ENCODE measurements at places on chromosomes 11 and 22.
A peak's percentile ranks its signal among the peaks of the same experiment; 100 is the strongest.

GRCh38 chr11:69272831-69273485, 21.0 kb upstream of the MYEOV start:
- DNase-seq: no peak

- no peak for DNase-seq
Observed at GRCh38 chr22:23113067-23113846, 28.5 kb downstream of the RSPH14 start.

DNA sequence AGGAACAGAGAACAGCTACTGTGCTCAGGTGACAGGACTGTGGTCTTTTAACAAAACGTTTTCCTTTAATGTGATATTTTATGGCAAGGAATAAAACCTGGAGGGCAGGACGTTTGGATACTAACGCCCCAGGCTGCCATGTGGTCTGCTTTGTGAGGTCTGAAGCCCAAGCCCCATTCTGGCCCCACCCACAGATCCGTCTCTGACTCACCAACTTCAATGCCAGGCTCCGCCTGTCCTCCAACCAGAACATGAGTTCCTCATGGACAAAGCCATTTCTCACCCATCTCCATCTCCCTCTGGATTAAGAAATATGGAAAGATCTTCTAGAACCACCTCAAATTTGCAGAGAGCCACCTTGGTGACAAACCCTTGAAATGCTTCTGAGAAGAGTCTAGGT, 148.8 kb downstream of the CRYBB2 start:
- DNase-seq: no peak

DNA sequence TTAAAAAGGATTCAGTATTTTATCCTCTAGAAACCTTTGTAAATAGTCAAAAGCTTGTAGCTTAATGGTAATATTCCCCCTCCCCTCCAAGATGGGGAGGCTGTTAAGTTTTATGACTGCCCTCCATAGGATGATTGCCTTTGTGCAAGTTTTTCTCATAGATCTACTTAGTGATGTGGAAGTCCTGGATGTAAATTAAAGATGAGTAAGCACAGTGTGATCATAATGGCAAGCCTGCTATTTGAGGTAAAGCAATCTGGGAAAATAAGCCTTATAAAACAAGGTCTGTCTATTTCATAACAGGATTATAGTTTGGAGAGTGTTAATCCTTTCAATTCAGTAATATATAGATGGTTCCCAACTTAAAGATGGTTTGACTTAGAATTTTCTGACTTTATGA, 216.3 kb downstream of the DDX10 start:
- DNase-seq: no peak

DNA sequence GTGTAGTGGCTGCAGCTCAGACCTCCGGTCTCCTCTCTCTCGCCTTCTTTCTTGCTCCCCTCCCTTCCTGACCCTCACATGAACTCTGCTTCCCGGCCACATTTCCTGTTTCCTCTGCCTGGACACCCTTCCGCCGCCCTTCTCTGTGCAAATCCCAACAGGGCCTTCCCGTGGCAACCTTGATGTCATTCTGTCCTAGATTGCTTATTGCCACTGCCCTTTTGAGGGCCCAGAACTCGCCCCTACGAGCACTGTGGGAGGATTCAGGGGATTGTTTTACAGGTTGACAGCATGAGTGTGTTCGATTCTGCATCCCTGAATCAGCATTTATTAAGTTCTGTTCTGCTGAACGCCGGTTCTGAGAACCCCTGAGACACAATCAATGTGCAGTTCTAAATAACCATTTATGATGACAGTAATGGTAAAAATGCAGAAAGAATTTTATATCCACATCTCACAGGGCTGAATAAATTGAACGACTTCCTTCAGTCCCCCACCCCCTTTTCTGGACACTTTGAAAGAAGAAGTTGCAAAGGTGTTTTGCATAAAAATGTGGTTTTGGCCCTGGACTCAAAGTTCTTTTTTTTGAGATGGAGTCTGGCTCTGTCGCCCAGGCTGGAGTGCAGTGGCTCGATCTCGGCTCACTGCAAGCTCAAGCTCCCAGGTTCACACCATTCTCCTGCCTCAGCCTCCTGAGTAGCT, 6.4 kb downstream of the BATF2 start:
- DNase-seq: peak; percentile 52

DNA sequence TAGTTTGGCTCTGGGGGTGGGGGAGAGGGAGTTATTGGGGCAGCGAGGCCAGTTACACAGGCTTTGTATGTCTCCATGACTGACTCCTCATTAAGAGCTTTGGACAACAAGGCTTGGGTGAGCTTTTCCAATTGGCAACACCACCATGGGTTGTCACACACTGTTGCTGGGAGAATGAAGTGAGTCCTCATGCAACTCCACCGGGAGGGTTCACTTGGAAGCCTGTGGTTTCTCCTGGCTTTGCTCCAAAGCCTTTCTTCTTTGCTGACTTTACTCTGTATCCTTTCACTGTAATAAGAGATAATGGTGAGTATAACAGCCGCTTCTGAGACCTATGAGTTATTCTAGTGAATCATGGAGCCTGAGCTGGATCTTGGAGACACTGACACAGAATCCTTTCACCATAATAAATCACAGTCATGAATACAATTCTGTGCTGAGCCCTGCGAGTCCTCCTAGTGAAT, 24.9 kb downstream of the EIF3F start:
- no peak for DNase-seq

- DNase-seq: peak; percentile 55
Observed at GRCh38 chr22:23200898-23201297, 20.6 kb downstream of the BCR start.

- no peak for DNase-seq
Observed at GRCh38 chr11:134529212-134530096, 117.4 kb upstream of the B3GAT1 start.

DNA sequence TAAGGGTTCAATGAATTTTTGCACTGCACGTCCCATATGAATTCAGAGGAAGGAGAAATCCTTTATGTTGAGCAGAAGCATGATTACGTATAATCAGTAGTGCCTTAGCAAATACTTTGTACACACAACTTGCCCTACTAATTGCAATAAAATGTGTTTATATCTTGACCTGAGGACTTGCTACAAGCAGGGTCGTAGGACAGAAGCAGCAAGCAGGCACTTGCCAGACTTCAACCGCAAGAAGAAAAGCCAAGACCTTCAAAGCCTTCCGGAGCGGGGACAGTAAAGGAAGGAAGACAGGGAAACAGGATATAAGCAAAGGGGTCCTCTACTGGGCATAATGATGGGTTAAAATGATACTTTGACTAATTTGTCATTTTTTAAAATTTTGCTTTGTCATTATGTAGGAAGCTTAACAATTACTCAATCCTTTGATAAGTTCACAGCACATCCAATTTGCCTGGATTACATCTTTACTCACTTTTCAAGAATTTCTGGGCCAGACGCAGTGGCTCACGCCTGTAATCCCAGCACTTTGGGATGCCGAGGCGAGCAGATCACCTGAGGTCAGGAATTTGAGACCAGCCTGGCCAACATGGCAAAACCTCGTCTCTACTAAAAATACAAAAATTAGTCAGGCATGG, 23.2 kb upstream of the UBASH3B start:
- no peak for DNase-seq
